Activated T-cell treated with anti-CD3 and anti-CD28 coated beads for 4 hours (primary cell): ENCODE measurements at places on chromosomes 12 and 14.

DNA sequence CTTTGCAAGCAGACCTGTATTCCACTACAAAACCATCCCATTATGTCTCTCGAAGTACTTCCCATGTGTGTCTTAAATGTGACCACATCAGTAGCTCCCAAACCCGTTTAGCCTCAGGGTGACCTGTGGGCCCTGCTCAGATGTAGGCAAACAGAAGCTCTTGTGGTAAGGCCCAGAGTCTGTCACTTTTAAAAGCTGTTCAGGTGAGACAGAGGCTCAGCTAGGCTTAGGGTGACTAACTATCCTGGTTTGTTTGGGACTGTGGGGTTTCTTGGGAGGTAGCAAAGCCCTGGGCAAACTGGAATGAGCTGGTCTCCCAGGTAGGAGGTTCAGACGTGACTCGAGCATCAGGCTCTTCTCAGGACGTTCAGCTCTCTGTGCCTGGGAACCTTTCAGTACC is 64.5 kb upstream of the VASH1 start:
- no peak for DNase-seq

DNA sequence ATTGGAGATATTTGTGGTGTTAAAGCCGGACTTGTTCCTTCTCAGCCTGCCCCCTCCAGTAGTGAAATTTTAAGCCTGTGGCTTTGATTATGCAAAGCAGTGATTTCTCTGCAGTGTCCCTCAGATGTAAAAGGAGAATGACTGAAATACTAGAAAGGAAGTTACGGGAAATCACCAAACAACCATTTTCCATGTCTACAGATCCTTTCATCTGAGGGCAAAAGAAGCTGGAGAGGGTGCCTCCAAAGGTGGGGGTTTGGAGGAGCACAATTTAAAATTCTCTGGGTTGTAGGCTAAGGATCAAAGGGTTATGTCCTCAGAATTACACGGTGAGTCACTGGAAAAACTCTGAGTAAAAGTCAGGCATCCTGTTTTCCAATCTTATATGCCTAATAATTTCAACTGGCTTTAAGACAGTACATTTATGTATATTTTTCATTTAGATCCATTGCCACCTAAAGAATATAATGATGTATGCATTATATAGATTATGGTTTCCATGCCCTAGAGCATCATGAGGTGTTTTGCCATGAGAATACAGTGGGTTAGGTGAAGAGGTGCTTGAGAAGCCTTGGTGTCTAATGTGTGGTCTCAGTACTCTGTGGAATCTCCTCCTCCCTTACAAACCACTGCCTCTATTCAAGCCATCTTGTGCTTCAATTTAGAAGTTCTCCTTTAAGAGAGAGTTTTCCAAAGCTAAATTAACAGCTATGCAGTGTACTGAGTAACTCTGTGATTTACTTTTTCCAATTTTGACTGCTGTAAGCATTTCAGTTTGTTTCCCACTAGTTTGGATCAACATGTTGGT is 362.1 kb downstream of the RAD51B start:
- DNase-seq = no peak

GRCh38 chr14:21543521-21543960 is 17.4 kb upstream of the SALL2 start:
- DNase-seq = no peak

GRCh38 chr14:89284333-89285058 is 132.5 kb downstream of the FOXN3 start:
- DNase-seq = no peak

- DNase-seq = no peak
Observed at GRCh38 chr12:106226884-106227640, 20.8 kb downstream of the CKAP4 start.
